Mesothelial cell of epicardium (in vitro differentiated cells): ENCODE measurements at places on chromosomes 4 and X. TPM values are rescaled to one million over a fixed set of nuclear protein-coding genes. Genes with fewer than 3 reads are reported as not detected.

- no peak for DNase-seq
- H3K4me1 ChIP-seq: no peaks in the 10 kb centered on the region
- H3K4me3 ChIP-seq: no peak overlapping the region
- H3K36me3 ChIP-seq: no peaks in the 10 kb centered on the region
- peaks cover 22% of the 10 kb centered on the region for H3K27me3 ChIP-seq
Observed at GRCh38 chrX:136076942-136077341, 70.4 kb upstream of the FHL1 start.

- peaks cover 55% of the 10 kb centered on the region for H3K27me3 ChIP-seq
- no peak overlapping the region for H3K27ac ChIP-seq
- H3K4me3 ChIP-seq: no peak overlapping the region
Observed at GRCh38 chr4:5024673-5025072, 5.4 kb upstream of the CYTL1 start.

GRCh38 chr4:38511702-38512101 lies 152.3 kb upstream of the KLF3 start:
- DNase-seq: no peak
- H3K4me3 ChIP-seq: no peak overlapping the region
- no peaks in the 10 kb centered on the region for H3K27me3 ChIP-seq
- H3K36me3 ChIP-seq: no peaks in the 10 kb centered on the region

DNA sequence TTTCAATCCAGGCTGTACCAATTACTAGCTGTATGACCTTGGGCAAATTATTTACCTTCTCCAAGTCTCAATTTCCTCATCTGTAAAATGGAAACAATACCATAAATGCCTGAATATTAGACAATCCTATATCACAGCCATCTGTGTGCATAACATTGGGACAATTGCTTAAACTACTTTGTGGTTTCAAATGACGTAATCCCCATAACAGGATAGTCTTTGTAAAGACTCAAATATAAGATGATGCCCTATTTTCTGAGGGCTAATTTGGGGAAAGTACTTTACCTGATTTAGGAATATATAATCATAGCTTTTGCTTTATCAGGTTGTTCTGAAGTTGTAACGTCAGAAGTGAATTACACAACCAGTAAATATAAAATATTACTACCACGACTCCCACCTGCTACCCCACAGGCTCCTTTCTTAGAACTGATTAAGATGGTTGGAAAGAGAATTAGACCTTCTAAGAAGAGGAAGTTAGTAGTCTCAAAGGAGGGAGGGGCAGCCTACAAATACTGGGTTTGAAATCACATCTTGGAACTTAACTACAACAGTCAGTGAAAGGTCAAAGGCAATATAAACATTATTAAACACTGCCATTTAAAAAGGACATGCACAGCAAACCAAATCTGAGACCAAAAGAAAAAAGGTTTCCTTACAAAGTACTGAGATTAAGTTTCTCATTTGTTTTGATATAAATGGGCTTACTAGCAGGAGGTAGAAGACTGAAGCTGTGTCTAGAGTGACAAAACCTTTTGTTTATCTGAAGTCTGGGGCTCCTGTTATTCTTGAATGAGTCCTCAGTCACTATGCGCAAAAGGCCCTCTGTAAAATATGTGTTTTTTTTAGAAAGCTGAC lies 215.0 kb downstream of the SCFD2 start:
- no peak for DNase-seq
- no peaks in the 10 kb centered on the region for H3K27me3 ChIP-seq
- no peak overlapping the region for H3K4me3 ChIP-seq
- no peak overlapping the region for H3K27ac ChIP-seq

- H3K4me1 ChIP-seq: no peaks in the 10 kb centered on the region
- no peaks in the 10 kb centered on the region for H3K27me3 ChIP-seq
- H3K36me3 ChIP-seq: no peaks in the 10 kb centered on the region
- H3K27ac ChIP-seq: no peak overlapping the region
- no peak overlapping the region for H3K4me3 ChIP-seq
Observed at GRCh38 chr4:25723409-25723808, 67.8 kb downstream of the SLC34A2 start.

- no peak overlapping the region for H3K27ac ChIP-seq
- DNase-seq: no peak
- H3K36me3 ChIP-seq: peaks cover 5% of the 10 kb centered on the region
- no peak overlapping the region for H3K4me3 ChIP-seq
- no peaks in the 10 kb centered on the region for H3K27me3 ChIP-seq
Observed at GRCh38 chr4:110139815-110140214, 58.6 kb downstream of the ELOVL6 start.

GRCh38 chr4:123940604-123941003 lies 544.0 kb downstream of the SPRY1 start:
- H3K27me3 ChIP-seq: no peaks in the 10 kb centered on the region
- peaks cover 31% of the 10 kb centered on the region for H3K4me1 ChIP-seq
- H3K36me3 ChIP-seq: no peaks in the 10 kb centered on the region
- no peak overlapping the region for H3K27ac ChIP-seq

DNA sequence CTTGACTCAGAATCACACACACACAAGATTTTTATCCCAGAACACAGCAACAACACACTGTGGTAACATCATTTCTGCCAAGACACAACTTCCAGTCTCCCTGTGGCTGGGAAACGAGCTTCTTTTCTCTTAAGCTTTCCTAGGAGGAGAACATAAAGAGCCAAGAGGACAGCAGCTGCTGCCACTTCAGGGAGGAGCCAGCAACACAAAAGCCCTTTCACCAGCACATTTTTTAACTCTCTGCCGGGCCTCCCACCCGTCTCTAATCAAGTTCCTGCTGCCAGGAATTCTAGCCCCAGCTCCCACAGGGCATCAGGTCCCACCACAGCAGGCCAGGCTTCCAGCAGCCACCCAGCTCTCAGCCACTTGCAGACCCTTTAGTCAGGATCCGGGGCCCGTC lies 22.4 kb downstream of the FAT1 start:
- DNase-seq: no peak
- no peaks in the 10 kb centered on the region for H3K27me3 ChIP-seq
- H3K4me1 ChIP-seq: peaks cover 66% of the 10 kb centered on the region
- H3K4me3 ChIP-seq: peak overlapping the region; percentile 57

DNA sequence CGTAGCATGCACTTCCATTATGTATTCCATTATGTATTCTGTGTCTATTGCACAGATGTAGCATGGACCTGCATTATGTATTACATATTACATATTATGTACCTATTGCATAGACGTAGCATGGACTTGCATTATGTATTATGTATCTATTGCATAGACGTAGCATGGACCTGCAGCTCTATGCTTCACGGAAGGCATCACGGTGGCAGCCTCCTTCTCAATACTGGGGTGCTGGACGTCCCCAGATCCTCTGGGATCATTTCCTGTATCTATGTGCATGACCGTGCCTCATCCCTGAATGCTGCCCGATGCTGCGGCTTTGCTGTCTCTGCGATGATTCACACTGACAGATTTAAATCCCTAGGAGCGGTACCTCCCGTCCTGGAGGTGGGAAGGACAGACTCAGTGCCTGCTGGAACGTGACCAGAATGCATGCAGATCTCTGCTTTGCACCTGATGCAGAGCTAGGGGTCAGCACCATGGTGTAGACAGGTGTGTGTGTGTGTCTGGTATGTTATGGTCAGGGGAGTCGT lies 317.5 kb downstream of the DHRSX start:
- no peaks in the 10 kb centered on the region for H3K27me3 ChIP-seq
- peak overlapping the region; percentile 35 for H3K27ac ChIP-seq
- peaks cover 8% of the 10 kb centered on the region for H3K36me3 ChIP-seq
- peaks cover 16% of the 10 kb centered on the region for H3K4me1 ChIP-seq
- H3K4me3 ChIP-seq: no peak overlapping the region

DNA sequence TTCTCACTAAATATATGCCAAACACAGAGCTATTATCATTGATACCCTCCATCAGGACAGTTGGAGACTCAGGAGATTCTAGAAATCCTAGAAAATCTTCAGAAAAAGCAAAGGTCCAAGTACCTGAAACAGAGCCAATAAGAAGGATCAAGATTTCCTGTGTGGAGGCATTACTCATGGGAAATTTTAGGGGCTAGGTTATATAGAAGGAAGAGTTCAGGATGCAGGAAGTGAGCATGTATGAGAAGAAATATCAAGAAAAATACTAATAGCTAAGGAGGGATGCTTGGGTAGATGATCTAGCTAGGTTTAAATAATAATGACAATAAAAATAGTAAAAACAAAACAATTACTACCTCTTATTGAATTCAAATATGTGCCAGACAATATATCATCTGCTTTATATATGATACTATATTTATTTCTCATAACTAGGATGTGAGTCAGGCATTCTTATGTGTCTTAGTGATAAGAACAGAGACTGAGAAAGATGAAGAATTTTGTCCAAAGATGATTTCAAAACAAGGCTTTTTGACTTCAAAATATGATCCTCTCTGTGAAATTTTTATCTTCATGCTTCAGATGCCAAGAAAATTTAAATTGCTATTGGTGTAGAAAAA lies 66.4 kb upstream of the HHIP start:
- H3K27ac ChIP-seq: no peak overlapping the region
- DNase-seq: no peak
- H3K36me3 ChIP-seq: no peaks in the 10 kb centered on the region
- H3K4me3 ChIP-seq: no peak overlapping the region

DNA sequence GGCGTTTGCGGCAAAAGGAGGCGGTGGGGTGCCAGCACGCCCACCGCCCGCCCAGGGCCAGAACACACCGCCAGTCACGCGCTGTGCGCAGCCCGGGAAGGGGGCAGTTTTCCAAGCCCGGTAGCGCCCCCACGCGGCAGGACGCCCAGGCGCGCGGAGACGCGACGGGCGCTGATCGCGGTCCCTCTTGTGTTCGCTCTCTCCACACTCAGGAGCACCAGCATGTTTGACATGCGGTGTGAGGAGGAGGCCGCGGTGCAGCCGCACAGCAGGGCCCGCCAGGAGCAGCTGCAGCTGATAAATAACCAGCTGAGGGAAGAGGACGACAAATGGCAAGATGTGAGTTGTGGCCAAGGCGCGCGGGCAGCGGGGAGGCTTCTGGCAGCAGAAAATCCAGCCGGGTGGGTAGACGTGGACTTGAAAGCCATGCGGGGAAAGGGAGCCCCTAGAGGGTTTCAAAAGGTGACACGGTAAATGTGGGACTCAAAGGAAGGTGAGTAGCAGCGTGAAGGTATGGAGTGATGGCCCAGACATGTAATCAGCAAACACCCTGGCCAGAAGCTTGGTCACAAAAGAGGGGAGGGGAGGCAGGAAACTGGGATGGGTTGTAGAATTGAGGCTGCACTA lies 104.1 kb downstream of the PHOX2B start:
- peaks cover 19% of the 10 kb centered on the region for H3K36me3 ChIP-seq
- DNase-seq: peak; percentile 79
- H3K4me3 ChIP-seq: peak overlapping the region; percentile 68
- peaks cover 26% of the 10 kb centered on the region for H3K4me1 ChIP-seq
- peak overlapping the region; percentile 68 for H3K27ac ChIP-seq

- H3K4me3 ChIP-seq: no peak overlapping the region
- H3K36me3 ChIP-seq: no peaks in the 10 kb centered on the region
- H3K27ac ChIP-seq: peak overlapping the region; percentile 61
- peaks cover 52% of the 10 kb centered on the region for H3K4me1 ChIP-seq
Observed at GRCh38 chrX:139832718-139833309, 100.0 kb downstream of the ATP11C start.

- H3K27me3 ChIP-seq: peaks cover 54% of the 10 kb centered on the region
- peaks cover 9% of the 10 kb centered on the region for H3K4me1 ChIP-seq
- H3K4me3 ChIP-seq: no peak overlapping the region
- H3K27ac ChIP-seq: no peak overlapping the region
- no peak for DNase-seq
- H3K36me3 ChIP-seq: no peaks in the 10 kb centered on the region
Observed at GRCh38 chrX:915427-916229, 285.0 kb downstream of the SHOX start.

- H3K27me3 ChIP-seq: no peaks in the 10 kb centered on the region
- H3K4me1 ChIP-seq: peaks cover 27% of the 10 kb centered on the region
- H3K4me3 ChIP-seq: no peak overlapping the region
- H3K36me3 ChIP-seq: no peaks in the 10 kb centered on the region
- H3K27ac ChIP-seq: no peak overlapping the region
Observed at GRCh38 chr4:59060002-59060846, 1950.0 kb upstream of the IGFBP7 start.

DNA sequence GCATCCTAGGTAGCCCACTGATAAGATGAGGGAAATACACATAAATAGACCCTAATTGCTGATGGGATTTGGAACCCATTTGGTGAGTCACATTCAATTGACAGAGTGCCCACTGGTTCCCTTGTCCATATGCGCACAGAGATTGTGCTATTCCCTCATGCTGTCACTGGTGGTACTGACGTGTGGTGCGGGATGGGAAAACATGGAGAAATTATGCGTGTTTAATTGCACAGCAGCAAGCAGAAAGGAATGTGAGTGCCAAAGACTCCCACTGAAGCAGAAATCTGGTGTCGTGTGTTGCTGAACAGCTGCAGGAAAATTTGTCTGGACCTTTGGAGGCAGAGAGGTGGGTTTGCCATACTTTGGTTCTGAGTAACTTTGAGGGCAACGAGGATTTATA lies 92.2 kb downstream of the NHSL2 start:
- H3K27ac ChIP-seq: peak overlapping the region; percentile 1
- peaks cover 18% of the 10 kb centered on the region for H3K4me1 ChIP-seq
- H3K36me3 ChIP-seq: no peaks in the 10 kb centered on the region
- H3K27me3 ChIP-seq: no peaks in the 10 kb centered on the region

DNA sequence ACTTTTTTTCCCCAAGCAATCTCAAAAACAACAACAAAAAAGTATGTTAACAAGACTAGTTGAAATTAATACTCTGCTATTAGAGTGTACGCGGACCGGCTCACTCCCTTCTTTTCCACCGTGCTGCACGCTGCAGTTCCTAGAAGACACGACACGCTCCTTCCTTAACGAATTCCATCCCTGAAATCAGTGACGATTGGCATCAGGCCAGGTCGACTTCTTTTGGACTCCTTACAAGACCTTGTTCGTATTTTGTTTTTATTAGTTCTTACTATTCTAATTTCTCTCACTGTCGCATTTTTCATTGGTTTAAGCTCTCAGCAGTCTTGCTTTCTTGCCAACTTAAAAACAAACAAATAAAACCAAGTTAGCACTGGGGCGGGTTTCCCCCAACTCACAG lies 175.8 kb upstream of the PITX2 start:
- no peaks in the 10 kb centered on the region for H3K27me3 ChIP-seq
- no peak overlapping the region for H3K4me3 ChIP-seq
- no peak for DNase-seq
- no peak overlapping the region for H3K27ac ChIP-seq
- no peaks in the 10 kb centered on the region for H3K36me3 ChIP-seq
- H3K4me1 ChIP-seq: peaks cover 24% of the 10 kb centered on the region

GRCh38 chr4:14681330-14681729 lies 321.0 kb upstream of the CPEB2 start:
- no peak overlapping the region for H3K27ac ChIP-seq
- H3K4me3 ChIP-seq: no peak overlapping the region
- no peak for DNase-seq
- peaks cover 4% of the 10 kb centered on the region for H3K27me3 ChIP-seq

- DNase-seq: no peak
- no peak overlapping the region for H3K4me3 ChIP-seq
- no peaks in the 10 kb centered on the region for H3K4me1 ChIP-seq
Observed at GRCh38 chr4:93646233-93646930, 182.2 kb upstream of the ATOH1 start.

- H3K27ac ChIP-seq: no peak overlapping the region
- H3K4me1 ChIP-seq: peaks cover 8% of the 10 kb centered on the region
- H3K4me3 ChIP-seq: no peak overlapping the region
- peaks cover 8% of the 10 kb centered on the region for H3K36me3 ChIP-seq
Observed at GRCh38 chr4:150541681-150542080, 40.3 kb upstream of the MAB21L2 start.

CORIN gene
- total RNA-seq: 1.1 to 1.5 TPM (median 1.3 TPM) in 3 replicates

ADH1A gene
- total RNA-seq: not detected in 3 replicates

PAGE2B gene
- not detected in 3 replicates for total RNA-seq

ARR3 gene
- not detected in 3 replicates for total RNA-seq

HGFAC gene
- total RNA-seq: 1.9 to 2.5 TPM (median 2.0 TPM) in 3 replicates

FAM236D gene
- total RNA-seq: not detected in 3 replicates

SPARCL1 gene
- 6.3 to 6.7 TPM (median 6.6 TPM) in 3 replicates for total RNA-seq

DCAF8L2 gene
- 0.11 TPM in 1 of 3 replicates, not detected in the others for total RNA-seq

FBXL5 gene
- 51.6 to 56.5 TPM (median 53.1 TPM) in 3 replicates for total RNA-seq

TACR3 gene
- total RNA-seq: 0.07 TPM in 1 of 3 replicates, not detected in the others

CCDC120 gene
- 33.5 to 35.1 TPM (median 33.7 TPM) in 3 replicates for total RNA-seq

ARSJ gene
- 3.1 to 3.8 TPM (median 3.3 TPM) in 3 replicates for total RNA-seq

BCLAF3 gene
- total RNA-seq: 16.4 to 17.3 TPM (median 16.9 TPM) in 3 replicates
